ENCODE measurements at places on chromosomes 5 and 9. TPM values are rescaled to one million over a fixed set of nuclear protein-coding genes. Genes with fewer than 3 reads are reported as not detected.

DNA sequence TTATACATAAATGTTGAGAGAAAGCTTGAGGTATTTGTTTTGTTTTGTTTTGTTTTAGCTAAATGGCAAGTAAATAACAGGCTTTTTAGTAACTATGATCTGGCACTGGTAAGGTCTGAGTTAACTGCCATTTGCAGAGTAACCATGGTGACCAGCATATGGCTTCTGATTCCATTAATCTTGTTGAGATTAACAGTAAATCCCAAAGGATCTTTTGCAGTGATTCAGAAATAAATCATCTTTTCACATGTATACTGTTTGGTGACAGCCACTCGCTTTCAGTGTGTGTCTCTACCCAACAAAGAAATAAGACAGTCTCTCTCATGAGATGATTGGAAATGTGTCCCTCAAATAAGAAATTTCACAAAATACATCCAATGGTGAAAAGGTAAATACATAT, 235.6 kb downstream of the RAB3C start:
- no peak for DNase-seq

- no peak for DNase-seq
Observed at GRCh38 chr5:149682532-149683075, 47.5 kb upstream of the PPARGC1B start.

- DNase-seq, result no peak
Observed at GRCh38 chr5:132760601-132761317, 13.5 kb downstream of the CCNI2 start.

DNA sequence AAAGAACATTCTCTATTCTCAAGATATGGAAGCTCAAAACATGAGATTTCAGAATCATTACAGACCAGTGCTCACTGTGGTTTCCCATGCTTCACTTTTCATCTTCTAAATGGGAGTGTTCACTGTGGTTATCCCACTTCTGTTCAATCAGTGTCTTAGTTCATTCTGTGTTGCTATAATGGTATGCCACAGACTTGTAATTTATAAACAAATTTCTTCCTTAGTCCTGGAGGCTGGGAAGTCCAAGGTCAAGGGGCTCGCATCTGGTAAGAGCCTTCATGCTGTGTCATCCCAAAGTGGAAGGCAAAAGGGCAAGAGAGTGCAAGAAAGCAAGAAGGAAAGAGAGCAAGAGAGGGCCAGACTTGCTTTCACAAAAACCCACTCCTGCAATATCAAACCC, 146.3 kb downstream of the TTC39B start:
- no peak for DNase-seq

The CATSPER3 gene
- total RNA-seq, result 0.84 TPM

Data from gastrocnemius medialis (tissue), 4 donors.